ENCODE measurements at places on chromosomes 1 and 21. TPM values are rescaled to one million over a fixed set of nuclear protein-coding genes. Genes with fewer than 3 reads are reported as not detected.

DNA sequence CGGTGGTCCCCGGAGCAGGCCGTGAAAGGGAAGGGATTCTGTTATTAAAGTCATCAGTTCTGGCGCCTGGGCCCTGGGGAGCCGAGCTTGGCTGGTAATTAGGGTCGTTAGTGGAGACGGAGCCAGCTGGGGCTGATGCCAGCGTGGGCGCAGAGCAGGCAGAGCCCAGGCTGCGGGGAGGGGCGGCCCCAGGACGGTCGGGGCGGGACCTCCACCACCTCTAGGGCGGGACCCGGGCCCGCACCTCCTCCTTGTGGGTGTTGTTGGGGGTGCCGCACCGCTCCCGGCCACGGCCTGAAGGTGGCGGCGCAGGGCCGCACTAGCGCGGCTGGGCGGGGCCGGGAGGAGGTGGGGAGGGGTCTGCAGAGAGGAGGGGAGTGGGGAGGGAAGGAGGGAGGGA is 470.6 kb downstream of the PTPRU start:
- H3K27me3 ChIP-seq, result no peaks in the 10 kb centered on the region
- no peak overlapping the region for H3K27ac ChIP-seq
- no peak overlapping the region for H3K4me3 ChIP-seq
- peak; percentile 3 for DNase-seq

DNA sequence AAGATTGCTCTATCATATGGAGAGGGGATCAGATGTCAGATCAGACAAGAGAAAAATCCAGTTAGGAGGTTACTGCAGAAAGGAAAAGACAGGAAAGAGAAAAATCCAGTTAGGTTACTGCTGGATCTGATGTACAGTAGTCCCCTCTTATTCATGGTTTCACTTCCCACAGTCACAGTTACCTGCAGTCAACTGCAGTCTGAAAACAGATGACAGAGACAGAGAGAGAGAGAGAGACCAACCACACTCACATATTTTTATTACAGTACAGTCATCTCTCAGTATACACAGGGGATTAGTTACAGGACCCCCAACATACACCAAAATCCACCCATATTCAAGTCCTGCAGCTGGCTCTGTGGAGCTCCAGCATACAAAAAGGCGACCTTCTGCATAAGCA is 29.3 kb downstream of the NUP133 start:
- H3K36me3 ChIP-seq, result peaks cover 38% of the 10 kb centered on the region
- H3K27ac ChIP-seq, result no peak overlapping the region
- no peaks in the 10 kb centered on the region for H3K4me1 ChIP-seq

GRCh38 chr1:228081144-228081543 is 1.4 kb upstream of the ARF1 start:
- no peak overlapping the region for H3K27ac ChIP-seq
- H3K4me3 ChIP-seq, result peak overlapping the region; percentile 100
- no peaks in the 10 kb centered on the region for H3K36me3 ChIP-seq
- peaks cover 34% of the 10 kb centered on the region for H3K4me1 ChIP-seq

- H3K27ac ChIP-seq, result no peak overlapping the region
- peaks cover 5% of the 10 kb centered on the region for H3K4me1 ChIP-seq
- no peak overlapping the region for H3K4me3 ChIP-seq
- DNase-seq, result no peak
- H3K27me3 ChIP-seq, result no peaks in the 10 kb centered on the region
These were observed 11.6 kb upstream of the CTRC start for GRCh38 chr1:15426492-15427279.

DNA sequence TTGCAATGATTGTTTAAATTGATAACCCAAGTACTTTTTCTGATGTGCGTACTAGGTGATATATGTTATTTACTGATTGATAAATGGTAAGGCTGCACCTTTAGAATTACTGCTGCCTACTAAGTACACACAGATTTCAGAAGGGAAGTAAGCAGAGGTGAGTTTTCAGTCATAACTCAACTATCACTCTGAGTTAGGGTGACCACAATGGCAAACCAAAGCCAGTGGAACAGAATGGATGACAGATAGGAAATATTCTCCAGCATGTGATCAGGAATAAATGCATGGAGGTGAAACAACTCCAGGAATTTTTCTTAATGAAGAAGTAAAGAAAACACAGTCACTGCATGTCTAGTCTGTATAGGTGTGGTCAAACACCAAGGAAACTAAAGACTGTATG is 7.5 kb upstream of the KCNJ15 start:
- H3K27ac ChIP-seq, result no peak overlapping the region
- H3K27me3 ChIP-seq, result no peaks in the 10 kb centered on the region
- no peak for DNase-seq
- no peaks in the 10 kb centered on the region for H3K36me3 ChIP-seq
- H3K4me3 ChIP-seq, result no peak overlapping the region

GRCh38 chr1:15188130-15188524 is 34.6 kb downstream of the TMEM51 start:
- no peak overlapping the region for H3K4me3 ChIP-seq
- no peaks in the 10 kb centered on the region for H3K36me3 ChIP-seq
- no peaks in the 10 kb centered on the region for H3K4me1 ChIP-seq
- H3K27ac ChIP-seq, result no peak overlapping the region
- H3K27me3 ChIP-seq, result no peaks in the 10 kb centered on the region

GRCh38 chr1:153350321-153350957 is 1.8 kb upstream of the PGLYRP4 start:
- H3K36me3 ChIP-seq, result no peaks in the 10 kb centered on the region
- no peak overlapping the region for H3K4me3 ChIP-seq
- no peak overlapping the region for H3K27ac ChIP-seq
- no peak for DNase-seq
- no peaks in the 10 kb centered on the region for H3K4me1 ChIP-seq

GRCh38 chr1:97007840-97008604 is 286.4 kb downstream of the PTBP2 start:
- H3K4me3 ChIP-seq, result no peak overlapping the region
- no peak overlapping the region for H3K27ac ChIP-seq
- DNase-seq, result no peak
- no peaks in the 10 kb centered on the region for H3K36me3 ChIP-seq

- no peaks in the 10 kb centered on the region for H3K36me3 ChIP-seq
- H3K27ac ChIP-seq, result no peak overlapping the region
- H3K27me3 ChIP-seq, result no peaks in the 10 kb centered on the region
- H3K4me1 ChIP-seq, result no peaks in the 10 kb centered on the region
These were observed 96.6 kb upstream of the ETV3 start for GRCh38 chr1:157234705-157235273.

GRCh38 chr1:90650401-90650800 is 66.7 kb downstream of the BARHL2 start:
- H3K27me3 ChIP-seq, result no peaks in the 10 kb centered on the region
- DNase-seq, result no peak
- no peak overlapping the region for H3K27ac ChIP-seq
- H3K36me3 ChIP-seq, result no peaks in the 10 kb centered on the region

GRCh38 chr1:215458562-215458961 is 108.5 kb upstream of the KCTD3 start:
- H3K27me3 ChIP-seq, result no peaks in the 10 kb centered on the region
- H3K4me1 ChIP-seq, result no peaks in the 10 kb centered on the region
- H3K4me3 ChIP-seq, result no peak overlapping the region
- no peaks in the 10 kb centered on the region for H3K36me3 ChIP-seq
- no peak for DNase-seq

DNA sequence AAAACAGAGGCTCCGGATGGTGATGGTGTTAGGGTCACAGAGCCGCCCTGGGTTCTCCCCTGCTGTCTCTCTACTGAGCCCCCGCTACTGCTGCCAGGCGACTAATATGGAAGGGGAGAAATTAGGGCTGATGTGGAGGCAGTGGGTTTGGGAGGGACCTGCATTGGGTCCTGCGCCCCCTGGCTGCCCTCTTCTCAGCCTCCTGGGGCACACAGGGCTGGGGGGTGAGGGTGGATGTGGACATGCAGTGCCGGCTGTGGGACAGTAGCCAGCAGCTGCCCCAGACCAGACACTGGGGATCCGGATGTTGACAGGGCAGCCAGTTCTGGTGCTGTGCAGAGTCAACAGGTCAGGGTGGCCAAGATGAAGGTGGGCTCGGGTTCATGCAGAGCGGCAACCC is 1.5 kb upstream of the CLCNKB start:
- peaks cover 12% of the 10 kb centered on the region for H3K4me1 ChIP-seq
- H3K4me3 ChIP-seq, result no peak overlapping the region
- DNase-seq, result no peak
- no peaks in the 10 kb centered on the region for H3K27me3 ChIP-seq
- H3K27ac ChIP-seq, result no peak overlapping the region
- no peaks in the 10 kb centered on the region for H3K36me3 ChIP-seq

DNA sequence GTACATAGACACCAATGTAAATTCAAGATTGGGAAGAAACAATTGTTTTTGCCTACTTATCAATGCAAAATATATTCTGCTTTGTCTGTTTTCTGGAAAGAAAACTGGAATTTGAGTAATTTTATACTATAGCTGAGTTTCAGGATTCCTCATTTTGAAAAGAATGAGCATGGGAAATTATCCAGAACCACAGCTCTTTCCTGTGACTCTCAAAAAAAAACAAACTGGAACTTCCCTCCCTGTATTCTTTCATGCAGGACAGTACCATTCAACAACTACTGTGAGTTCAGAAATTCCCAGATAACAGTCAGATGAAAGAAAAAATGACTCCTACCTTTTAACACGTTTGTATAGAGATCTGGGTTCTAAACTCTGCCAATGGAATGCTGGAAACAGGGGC is 372.4 kb downstream of the TGFB2 start:
- H3K27me3 ChIP-seq, result no peaks in the 10 kb centered on the region
- H3K27ac ChIP-seq, result no peak overlapping the region
- no peak overlapping the region for H3K4me3 ChIP-seq
- H3K4me1 ChIP-seq, result no peaks in the 10 kb centered on the region

DNA sequence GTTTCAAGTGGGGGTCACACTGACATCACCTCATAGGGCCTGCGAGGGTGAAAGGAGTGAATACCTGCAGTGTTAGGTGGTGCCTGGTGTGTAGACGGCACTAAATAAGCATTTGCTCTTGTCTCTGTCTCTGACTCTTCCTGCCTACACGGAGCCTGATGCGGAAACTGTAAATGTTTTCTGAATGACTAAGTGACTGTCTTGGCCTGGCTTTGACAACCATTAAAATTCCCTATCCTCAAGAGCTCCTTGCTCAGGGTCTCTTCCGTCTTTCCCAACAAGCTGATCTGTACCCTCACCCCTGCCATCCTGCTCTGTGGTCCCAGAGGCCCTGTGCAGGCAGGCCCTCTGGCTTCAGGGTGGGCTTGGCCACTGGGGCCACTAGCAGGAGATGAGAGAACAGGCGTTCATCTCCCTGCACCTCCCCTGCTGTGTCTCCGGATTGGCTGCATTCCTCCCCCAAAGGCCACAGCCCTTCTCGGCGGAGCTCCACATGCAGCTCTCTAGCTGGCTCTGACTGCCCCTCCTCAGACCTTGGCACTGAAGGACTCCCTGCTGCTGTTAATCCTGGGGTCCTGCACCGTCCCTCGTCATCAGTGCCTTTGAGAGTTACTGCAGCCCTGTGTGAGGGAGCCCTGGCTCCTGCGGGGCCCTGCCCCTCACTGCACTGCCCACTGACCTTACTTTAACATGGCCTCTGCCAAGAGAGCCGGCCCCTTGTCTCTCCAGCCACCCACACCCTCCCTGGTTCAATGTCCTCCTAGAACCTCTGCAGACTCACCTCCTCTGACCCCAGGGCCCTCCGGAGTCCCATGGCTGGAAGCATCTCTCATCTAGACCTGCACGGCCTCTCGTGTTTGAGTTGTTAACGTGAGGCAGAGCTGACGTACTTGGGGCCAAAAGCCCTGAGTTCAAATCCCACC is 211.1 kb downstream of the MATN1 start:
- H3K4me1 ChIP-seq, result no peaks in the 10 kb centered on the region
- no peak overlapping the region for H3K27ac ChIP-seq
- H3K27me3 ChIP-seq, result no peaks in the 10 kb centered on the region
- no peak overlapping the region for H3K4me3 ChIP-seq
- DNase-seq, result no peak
- no peaks in the 10 kb centered on the region for H3K36me3 ChIP-seq

DNA sequence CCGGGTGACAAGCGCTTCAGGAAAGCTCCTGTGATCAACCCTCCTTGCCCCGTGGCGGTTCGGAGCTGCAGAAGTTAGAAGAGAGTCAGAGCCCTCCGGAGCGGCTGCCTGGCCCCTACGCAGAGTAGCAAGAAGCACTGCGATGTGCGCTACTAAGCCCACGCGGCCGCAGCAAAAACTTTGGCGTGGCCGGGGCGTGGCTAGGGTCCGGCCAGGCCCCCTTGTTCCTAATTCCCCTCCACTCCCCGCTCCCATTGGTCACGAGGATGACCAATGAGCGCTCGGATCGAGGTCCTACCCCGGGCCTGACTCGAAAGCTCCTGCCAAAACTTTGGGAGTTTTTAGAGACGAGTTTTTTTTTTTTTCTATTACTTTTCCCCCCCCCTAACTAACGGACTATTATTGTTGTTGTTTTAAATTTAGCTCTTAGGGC is at the start of gene HLX:
HLX (plus strand) TSS at position 368 of the 433 bp plus-strand sequence. CDS start 415 bp downstream, outside the sequence.
- no peaks in the 10 kb centered on the region for H3K27me3 ChIP-seq
- H3K4me1 ChIP-seq, result peaks cover 17% of the 10 kb centered on the region
- H3K27ac ChIP-seq, result peak within 1 kb of the TSS; percentile 95
- H3K4me3 ChIP-seq, result peak within 1 kb of the TSS; percentile 67

GRCh38 chr1:208207388-208208131 is 36.6 kb downstream of the PLXNA2 start:
- H3K36me3 ChIP-seq, result no peaks in the 10 kb centered on the region
- peak overlapping the region; percentile 82 for H3K27ac ChIP-seq
- H3K4me3 ChIP-seq, result no peak overlapping the region
- peak; percentile 85 for DNase-seq

DNA sequence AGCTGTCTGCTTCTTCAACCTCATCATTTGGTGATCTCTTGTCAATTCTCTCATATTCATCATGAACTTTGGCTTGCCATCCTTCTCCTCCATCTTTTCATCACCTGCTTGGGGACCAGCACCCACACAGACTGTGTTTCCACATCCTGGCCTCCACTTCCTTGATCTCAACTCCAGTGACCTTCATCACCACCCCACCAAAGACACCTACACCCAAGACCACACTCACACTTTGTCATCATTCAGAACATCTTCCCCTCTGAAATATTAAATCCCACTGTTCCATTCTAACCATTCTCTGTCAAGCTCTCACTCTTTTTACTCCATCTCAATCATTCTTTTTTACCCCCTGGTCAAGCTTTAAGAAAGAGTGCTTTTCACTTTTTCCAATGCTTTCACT is 115.5 kb upstream of the VAV3 start:
- no peaks in the 10 kb centered on the region for H3K36me3 ChIP-seq
- no peaks in the 10 kb centered on the region for H3K4me1 ChIP-seq
- no peaks in the 10 kb centered on the region for H3K27me3 ChIP-seq
- no peak for DNase-seq
- H3K27ac ChIP-seq, result no peak overlapping the region
- no peak overlapping the region for H3K4me3 ChIP-seq

GRCh38 chr1:245791410-245792312 is 636.9 kb downstream of the KIF26B start:
- no peak overlapping the region for H3K4me3 ChIP-seq
- no peaks in the 10 kb centered on the region for H3K4me1 ChIP-seq
- no peak for DNase-seq

- H3K27ac ChIP-seq, result no peak overlapping the region
- DNase-seq, result no peak
- no peaks in the 10 kb centered on the region for H3K36me3 ChIP-seq
- no peak overlapping the region for H3K4me3 ChIP-seq
- H3K27me3 ChIP-seq, result no peaks in the 10 kb centered on the region
These were observed 186.1 kb upstream of the CAMK1G start for GRCh38 chr1:209397371-209397770.

Gene UBL4B
- not detected for total RNA-seq

Gene LAX1
- 0.40 TPM for total RNA-seq

Gene FMO1
- 0.81 TPM for total RNA-seq

Gene SLFNL1
- 0.44 TPM for total RNA-seq

Gene ADGRB2
- total RNA-seq, result 14.3 TPM

Gene NUDC
- 57.4 TPM for total RNA-seq

Gene MIER1
- total RNA-seq, result 52.1 TPM

Gene B3GALT5
- total RNA-seq, result 6.3 TPM

Gene RAB42
- 1.4 TPM for total RNA-seq

Gene TRABD2B
- 0.34 TPM for total RNA-seq

Gene SMIM1
- total RNA-seq, result 9.9 TPM
